ENCODE measurements at places on chromosomes 12 and 14.

DNA sequence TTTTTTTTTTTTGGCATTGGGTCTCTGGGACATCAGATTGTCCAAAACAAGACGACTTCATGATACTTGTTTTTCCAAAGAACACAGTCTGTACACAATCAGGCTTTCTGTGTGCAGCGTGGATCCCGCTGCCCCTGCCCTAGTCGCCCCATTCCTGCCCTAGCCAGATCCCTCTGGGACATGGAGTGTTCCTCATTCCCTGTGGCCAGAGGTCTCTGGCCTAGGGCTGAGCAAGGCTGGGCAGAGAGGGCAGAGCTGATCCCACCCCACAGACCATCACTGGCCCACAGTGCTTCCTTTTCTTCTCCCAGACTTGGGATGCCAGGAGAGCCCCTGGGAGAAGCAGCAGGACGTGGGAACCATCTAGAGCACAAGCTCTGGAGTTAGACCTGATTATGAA is 20.9 kb upstream of the EIF2B2 start:
- no peak for DNase-seq

DNA sequence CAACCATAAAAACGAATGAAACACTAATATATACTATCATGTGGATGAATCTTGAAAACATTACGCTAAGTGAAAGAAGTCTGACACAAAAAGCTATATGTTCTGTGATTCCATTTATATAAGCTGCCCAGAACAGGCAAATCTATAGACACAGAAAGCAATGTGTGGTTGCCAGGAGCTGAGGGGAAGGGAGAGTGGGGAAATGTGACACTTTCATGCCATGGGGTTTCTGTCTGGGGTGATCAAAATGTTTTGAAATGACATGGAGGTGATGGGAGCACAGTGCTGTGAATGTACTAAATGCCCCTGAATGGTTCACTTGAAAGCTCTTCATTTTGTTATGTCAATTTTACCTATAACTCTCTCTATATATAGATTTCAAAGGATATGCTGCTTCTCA is 30.1 kb downstream of the ATG14 start:
- no peak for DNase-seq

DNA sequence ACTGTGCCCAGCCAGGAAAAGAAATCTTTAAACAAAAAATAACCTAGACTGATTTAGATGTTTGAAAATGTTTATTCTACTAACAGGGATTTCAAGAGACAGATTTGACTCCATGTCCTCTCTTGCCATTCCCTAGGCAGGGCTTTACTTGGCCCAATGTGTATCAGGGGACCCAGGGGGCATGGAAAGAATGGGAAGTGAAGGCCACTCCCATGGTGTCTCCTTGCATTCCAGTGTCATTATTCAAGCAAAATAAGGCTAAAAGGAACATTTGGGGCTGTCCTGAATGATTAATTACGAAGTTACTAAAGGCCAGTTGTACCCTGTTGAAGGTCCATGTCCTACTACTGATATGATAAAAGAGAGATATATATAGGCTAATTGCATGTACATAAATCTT is 151.9 kb upstream of the ATF7IP start:
- DNase-seq: no peak

DNA sequence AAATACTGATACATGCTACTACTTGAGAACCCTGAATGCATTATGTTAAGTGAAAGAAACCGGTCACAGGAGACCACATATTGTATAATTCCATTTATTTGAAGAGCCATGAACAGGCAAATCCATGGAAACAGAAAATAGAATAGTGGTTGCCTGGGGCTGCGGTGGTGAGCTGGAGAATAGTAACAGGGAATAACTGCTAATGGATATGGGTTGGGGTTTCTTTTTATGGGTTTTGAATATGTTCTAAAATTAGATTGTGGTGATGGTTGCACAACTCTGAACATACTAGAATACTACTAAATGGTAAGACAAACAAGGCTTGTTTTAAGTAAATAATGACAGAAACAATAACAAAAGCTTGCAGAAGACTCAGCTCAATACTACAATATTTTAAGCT is 293.0 kb downstream of the BTG1 start:
- no peak for DNase-seq

DNA sequence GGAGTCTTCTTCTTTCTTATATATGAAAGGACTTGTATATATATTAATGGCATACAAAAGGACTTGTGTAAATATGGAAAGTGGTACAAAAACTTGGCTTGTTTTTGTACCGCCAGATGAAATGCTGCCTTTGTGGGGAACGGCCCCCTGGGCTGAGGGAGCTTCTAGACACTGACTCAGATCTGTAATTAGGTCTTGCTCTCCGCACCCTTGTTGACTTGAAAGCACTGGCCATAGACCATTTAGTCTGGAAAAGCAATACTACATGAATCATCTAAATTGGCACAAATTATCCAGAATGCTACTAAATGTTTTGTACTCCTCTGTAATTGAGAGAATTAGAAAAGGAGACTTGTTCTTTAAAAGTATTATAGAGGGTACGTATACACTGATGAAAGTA is 399.9 kb upstream of the RGS6 start:
- no peak for DNase-seq

DNA sequence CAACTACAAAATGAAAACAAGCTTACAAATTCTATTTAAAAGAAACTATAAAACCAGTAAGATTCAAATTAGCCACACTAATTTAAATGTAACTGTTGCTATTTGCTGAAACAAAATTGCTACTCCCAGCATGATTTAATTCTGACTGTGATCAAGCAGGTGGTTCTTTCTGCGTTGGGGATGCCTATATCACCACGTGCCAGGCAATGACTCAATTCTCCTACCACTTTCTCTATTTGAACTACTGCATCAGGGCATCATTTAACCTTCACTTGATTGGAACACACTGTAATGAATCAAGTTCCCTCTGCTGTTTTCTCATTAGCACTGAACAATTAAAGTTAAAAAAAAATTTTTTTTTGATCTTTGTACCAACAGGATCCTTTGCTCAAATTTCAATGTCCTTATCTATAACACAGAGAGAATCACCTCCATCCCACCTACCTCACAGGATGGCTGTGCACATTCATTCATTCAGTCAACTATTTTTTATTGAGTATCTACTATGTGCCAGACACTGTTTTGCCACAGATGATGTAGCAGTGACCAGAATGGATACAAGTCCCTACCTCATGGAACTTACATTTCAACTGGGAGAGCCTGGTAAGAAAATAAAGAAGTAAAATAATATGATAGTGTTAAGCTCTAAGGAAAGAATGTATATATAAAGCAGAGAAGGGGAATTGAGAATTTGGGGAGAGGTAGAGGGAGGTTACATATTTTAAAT is 8.0 kb upstream of the ACTN1 start:
- DNase-seq: peak; percentile 6

GRCh38 chr14:32312010-32312331 is 17.1 kb upstream of the AKAP6 start:
- no peak for DNase-seq

- no peak for DNase-seq
These were observed 16.3 kb upstream of the EPYC start for GRCh38 chr12:91021076-91021475.

DNA sequence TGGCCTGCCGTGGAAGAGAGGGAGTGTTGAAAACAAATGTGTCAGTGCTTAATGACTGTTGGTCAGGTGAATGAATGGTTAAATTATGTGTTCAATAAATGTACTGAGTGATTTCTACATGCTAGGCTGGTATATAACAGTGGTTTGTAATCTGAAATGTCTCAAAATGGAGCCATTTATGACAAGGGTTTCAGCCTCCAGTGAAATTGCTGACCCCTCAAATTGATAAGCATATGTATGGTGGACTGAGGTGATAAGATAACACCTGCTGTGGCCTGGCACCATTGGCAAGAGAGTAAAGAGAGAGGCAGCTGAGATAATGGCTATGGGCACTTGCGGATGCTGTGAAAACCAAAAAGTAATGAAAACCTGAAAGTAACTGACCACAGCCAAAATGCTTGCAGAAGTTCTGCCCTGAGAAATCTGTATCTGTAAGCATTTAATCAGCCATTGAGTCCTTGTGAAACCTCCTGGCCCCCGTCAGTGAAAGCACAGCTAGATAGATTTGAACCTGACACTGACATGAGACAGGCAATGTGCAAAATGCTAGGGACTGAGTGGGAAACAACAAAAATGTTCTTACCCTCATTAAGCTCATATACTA is 1.4 kb upstream of the BCAT1 start:
- DNase-seq: no peak

- DNase-seq: no peak
These were observed 58.3 kb downstream of the ESRRB start for GRCh38 chr14:76434220-76434619.
